ENCODE measurements at places on chromosomes 6 and 20.

DNA sequence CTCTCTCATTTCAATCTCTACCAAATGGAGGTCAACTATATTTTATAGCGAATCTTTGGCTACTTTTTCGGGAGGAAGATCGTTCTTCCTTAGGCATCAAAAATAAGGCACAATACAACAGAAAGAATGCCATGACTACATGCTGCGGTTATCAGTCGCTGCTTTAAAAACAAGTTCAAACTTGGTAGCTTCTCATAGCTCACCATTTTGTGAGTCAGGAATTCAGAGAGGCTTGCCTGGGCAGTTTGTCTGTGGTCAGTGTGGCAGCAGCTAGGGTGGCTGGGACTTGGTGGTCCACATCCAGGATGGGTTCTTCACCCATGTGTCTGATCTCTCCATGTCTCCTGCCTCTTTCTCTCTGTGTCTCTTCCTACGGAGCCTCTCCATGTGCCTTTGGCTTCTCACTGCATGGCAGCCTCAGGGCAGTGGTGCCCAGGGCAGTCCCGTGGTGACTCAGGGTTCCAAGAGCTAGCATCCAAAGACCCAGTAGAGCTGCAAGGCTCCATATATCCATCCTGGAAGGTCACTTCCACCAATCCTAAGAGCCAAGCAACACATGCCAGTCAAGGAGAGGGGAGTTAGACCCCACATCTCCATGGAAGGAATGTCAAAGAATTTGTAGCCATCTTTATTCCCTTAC is 10.4 kb downstream of the SCML4 start:
- DNase-seq = no peak

DNA sequence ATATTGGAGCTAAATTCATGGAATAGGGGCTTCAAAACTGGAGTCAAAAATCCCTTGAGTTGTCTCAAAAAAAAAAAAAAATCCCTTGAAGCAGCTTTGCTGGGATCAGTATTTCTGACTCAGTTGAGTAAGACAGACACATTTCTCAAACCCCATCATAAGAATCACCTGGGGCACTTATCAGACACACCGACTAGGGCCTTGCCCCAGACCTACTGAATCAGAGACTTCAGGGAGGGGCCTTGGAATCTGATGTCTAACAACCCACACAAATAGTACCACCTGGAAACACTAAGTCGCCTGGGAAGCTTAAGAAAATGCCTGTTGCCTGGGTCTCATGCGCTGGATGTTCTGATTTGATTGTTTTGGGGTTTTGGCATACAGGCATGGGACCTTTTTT is 44.9 kb upstream of the RNF144B start:
- no peak for DNase-seq

DNA sequence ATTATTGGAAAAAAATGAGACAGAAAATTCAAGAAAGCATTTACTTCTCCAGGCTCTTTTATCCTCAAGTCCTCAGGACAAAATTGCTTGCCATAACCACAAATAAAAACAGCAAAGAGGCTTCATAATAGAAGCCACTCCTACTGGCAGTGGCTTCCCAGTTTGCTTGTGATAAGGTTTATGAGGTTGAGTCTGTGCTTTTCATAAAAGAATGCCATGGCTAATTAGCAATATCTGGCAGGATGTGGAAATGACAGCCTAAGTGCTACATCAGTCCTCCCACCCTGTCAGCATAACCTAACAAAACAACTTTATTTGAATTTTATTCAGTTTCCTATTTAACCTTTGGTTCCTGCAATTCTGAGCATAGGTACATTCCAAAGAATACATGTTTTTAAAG is 80.9 kb upstream of the HTR1E start:
- no peak for DNase-seq

DNA sequence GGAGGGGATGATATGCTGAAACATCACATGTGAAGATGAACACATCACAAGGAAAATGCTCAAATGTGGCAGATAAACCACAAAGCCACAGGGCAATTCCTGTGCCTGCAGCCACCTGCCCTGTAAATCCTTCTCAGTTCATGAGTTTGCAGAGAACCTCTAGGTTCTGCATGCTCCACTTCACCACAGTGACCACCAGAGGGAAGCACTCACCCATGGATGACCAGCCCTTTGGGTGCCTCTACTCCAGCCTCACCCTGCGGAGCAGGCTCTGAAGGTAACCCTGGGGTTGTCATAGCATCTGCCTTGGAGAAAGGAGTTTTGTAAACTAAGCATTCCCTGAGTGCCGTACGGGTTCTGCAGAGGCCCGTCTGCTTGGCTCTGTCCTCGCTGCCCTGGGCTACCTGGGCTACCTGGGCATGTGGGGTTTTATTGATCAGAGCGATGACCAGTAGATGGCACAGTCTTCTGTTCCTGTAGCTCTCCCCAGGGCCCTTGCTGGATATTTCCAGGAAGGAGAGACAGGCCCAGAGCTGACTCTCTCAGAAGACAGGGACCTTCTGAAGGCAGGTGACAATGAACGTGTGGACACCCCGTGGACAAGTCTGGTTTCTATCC is 31.7 kb upstream of the CST1 start:
- no peak for DNase-seq

DNA sequence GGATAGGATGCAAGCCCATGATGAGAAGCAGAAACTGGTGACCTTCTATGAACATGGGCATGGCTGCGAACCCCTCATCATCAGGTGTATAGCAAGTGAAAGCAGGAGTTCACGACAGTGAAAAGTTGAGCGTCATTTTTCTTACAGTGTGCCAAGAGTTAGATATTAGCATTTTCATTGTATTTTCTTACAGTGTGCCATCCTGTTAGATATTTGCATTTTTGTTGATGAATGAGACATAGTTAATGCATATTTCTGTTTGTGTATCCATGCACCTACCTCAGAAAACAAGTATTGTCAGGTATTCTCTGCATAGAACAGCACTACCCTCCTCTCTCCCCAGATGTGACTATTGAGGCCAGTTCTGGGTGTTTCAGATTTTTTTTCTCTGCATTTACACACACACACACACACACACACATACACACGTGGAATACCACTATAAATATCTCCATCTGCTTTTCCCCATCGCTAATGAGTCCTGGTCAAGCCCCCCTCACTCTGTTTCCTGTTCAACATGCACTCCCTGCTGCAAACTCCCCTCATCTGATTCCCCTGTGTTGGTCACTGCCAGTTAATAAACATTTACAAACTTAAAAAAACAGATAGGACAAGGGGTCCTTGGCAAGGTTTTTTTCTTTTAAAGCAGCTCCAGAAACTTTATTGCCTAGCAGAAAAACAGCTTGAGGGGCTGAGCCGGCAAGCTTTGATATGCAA is 41.7 kb downstream of the PLN start:
- DNase-seq = no peak

DNA sequence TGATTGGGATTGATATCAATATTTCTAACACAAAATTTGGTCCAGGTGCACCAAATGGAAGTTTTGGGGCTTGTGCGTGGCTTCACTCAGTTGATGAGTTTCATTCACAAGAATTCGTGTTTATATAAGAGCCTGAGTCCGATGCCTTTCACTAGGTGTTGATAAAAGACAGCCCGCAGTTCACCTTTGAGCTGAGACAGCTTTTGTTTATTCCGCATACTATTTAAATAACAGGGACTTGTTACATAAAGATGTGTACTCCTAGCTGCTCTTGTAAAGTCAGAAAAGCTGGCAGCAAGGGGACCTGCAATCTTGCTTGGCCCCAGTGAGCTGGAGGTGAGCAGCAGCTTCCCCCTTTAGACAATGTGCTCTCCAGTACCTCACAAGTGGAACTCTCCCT is 19.0 kb upstream of the NRN1 start:
- DNase-seq = no peak

- DNase-seq = no peak
Measured at GRCh38 chr6:84074988-84075781, 41.6 kb downstream of the MRAP2 start.

DNA sequence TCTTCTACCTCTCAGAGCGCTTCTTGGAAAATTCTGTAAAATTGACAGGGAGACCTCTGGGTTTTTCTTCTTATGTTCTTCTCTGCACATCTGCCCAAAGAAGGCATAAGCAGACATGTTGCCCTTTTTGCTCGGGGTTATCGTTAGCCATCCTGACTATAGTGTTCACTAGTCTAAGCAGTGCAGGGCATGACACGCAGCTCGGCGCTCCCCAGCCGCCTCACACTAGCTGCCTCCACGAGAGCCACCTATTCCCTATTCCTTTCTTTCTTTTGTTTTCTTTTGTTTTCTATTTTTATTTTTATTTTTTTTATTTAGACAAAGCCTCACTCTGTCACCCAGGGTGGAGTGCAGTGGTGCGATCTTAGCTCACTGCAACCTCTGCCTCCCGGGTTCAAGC is 100.2 kb upstream of the OPRM1 start:
- no peak for DNase-seq

DNA sequence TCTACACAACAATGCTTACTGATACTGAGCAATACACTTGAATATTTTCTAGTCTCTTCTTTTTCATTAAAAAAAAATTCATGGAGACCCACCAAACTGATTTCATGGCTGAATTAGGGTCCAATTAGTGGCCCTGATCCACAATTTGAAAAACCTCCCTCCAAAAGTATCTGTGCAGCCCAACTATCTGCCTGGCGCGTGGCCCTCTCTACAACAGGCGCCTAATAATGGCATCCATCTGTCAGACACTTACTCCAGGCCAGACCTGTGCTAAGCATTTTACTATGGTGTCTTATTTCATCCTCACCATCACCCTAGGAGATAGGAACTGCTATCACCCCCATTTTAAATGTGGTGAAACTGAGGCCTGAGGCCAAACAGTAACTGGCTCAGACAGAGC is 14.0 kb downstream of the TFEB start:
- no peak for DNase-seq

- no peak for DNase-seq
Measured at GRCh38 chr6:139597771-139598755, 223.6 kb upstream of the CITED2 start.

DNA sequence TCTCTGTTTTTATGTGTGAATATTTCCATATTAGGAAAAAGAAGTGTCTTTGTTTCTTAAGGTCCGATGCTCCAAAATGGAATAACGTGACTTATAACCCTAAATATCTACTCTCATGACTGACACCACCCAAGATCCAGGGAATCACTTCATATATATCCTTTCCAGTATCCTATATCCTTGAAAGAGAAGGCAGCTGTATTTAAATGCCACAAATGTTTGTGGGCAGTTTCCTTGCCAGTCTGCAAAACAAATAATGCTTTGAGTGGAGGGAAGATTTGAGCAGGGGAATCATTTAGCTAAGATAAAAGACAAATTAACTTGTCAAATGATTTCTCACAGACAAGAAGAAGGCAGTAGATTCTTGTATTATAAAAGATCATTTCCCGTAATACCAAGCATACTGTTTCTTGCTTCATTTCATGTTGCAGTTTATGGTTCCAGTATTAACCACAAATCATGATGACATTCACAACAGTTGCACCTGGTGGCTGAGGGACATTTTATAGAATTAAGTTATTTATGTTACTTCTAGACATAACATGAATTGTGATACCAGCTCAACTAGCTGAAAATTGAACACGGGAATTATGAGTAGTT is 30.0 kb upstream of the FABP7 start:
- DNase-seq = no peak

- DNase-seq = no peak
Measured at GRCh38 chr20:23361119-23361475, 885 bp upstream of the GZF1 start.

GRCh38 chr6:143726015-143726647 is 48.4 kb downstream of the PHACTR2 start:
- no peak for DNase-seq

DNA sequence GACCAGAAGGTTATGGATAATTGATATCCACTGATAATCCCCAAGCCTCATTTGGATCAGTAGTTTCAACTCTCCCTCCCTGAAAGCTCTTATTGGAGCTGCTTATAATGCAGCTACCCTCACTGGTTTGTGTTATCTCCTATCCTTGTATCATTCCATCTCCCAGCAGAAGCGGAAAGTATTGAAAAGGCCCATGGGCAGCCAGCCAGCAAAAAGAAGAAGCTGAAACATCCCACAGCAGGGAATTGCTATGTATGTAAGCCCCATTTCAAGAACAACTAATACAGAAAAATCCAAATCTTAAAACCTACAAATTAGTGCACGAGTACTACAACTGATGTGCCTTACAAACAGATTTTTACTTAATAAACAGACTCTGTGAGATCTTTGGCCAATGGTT is 269.0 kb upstream of the ECI2 start:
- DNase-seq = no peak

DNA sequence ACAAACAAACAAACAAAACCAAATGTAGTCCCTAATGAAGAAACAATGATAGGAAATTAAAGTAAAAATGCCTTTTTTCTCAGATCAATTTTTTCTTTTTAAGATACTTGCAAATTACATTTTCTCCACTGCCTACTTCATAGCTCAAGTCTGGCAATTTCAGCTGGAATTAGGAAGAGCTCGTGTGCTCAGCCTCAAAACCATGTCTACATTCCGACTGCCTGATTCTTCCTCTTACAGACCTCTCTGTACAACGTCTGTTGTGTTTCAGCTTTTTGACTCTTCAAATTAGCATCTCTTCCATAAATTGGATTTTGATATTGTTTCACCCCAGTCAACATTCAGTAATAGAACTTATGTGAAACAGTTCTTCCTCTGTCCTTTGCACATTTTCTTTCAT is 9.3 kb upstream of the EDN1 start:
- no peak for DNase-seq

DNA sequence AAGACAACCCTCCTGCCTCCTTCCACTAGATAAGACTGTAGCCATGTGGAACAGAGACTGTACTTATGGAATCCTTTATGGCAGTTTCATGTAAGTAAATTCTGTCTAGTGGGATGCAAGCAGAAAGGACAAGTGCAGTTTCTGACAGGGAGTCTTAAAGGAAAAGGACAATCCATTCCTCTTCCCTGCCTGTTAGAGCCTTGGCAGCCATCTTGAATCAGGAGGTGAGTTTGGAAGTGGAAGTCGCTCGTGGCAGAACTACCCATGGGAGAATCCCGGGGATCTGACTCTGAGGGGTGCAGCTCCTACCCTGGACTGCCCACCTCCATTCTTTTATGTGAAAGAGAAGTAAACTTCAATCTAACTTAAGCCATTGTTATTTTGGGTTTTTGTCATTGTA is 61.4 kb upstream of the AKAP12 start:
- no peak for DNase-seq

GRCh38 chr6:97304701-97305100 is 21.7 kb upstream of the MMS22L start:
- DNase-seq = no peak

DNA sequence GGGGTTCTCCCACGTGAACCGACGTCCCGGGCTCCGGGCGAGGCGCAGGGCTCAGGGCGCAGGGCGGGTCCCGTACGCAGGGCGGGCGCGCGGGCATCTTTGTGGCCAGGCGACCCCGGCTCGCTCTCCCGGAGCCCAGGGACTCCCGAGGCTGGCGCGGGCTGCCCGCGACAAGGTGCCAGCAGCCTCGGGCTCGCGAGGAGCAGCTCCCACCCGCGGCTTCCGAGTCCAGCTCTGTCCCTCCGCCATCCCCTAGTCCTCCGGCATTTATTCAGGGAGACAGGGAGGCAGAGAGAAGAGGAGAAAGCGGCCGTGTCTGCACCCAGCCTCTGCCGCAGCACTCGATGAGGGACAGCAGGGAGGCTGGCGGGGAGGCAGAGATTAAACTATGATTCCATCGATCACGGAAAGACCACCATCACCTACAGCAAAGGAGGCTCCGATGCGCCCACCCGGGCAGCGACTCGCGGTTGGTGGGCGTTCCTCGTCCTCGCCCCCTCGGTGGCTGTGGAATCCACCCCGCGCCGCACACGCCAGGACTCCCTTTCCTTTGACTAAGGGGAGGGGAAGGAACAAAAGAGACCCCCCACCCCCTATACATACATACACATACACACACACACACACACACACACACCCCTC is 1.1 kb downstream of the RGS17 start:
- no peak for DNase-seq
